ENCODE measurements at places on chromosomes 3 and 15.

GRCh38 chr15:91488452-91488851 lies 365.1 kb upstream of the SLCO3A1 start:
- DNase-seq: no peak

GRCh38 chr3:46717447-46718231 lies at the start of gene PRSS50:
Gene PRSS50, minus strand, starts transcription at chr3:46717869. Its CDS starts 45 bp downstream, at chr3:46717824.
- no peak for DNase-seq

GRCh38 chr3:14511623-14512280 lies 28.4 kb downstream of the GRIP2 start:
- DNase-seq: no peak

- no peak for DNase-seq
Measured at GRCh38 chr3:172321035-172321434, 127.2 kb downstream of the GHSR start.

DNA sequence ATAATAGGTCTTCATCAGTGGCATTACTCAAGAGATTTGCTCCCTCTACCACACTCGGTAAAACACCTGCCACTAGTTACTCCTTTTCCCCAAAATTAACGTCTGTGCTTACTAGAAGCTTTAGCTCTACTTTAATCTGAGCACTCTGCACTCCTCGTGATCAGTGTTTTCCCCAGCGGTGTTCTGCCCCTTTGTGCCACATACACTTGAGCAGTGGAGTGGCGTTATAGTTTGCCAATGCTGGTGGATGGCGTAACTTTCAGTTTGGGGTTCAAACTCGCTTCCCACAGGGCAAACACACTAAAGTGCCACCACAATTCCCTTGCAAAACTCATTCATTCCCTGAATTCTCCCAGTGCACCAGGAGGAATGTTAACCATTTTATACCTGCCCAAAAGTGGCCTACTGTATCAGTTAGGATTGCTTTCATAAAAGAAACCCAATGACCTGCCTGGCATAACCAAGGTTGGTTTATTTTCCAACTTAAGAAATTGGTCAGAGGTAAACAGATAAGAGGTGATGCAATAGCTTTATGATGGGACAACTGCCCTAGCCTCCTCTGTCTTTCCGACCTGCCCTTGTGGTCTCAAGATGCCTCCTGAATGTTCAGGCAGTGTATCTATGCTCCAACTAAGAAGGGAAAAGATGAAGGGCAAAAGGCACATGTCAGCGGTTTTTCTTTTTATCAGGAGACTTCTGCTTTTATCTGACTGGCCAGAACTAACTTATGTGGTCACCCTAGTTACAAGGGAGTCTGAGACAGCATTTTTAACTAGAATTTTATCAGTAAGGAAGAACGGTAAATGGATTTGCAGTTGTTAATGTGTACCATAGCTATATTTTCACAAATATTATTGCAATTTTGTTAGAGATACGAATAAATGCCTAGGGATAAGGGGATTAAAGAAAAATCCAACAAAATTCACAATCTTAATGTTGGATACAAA lies 83.9 kb downstream of the FSIP1 start:
- DNase-seq: no peak

- no peak for DNase-seq
Measured at GRCh38 chr3:137150825-137151224, 193.0 kb downstream of the IL20RB start.

DNA sequence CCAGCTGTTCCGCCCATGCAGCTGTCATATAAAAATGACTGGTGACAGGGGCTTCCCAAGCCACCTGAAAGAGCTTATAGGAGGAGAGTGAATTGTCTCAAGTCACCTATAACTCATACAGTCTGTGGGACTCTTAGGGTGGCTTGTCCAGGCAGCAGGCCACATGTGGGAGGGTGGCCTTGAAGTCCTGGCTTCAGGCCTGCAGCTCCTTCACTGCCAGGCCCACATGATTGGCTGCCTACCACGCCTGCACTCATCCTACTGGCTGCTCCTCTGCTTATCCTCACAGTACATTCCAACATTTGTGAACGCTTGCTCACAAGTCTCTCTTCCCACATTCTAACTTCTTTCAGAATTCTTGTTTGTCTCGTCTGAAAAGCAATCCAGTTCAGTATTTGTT lies 41.1 kb upstream of the TIPARP start:
- no peak for DNase-seq

- DNase-seq: no peak
Measured at GRCh38 chr15:82174471-82175235, 87.9 kb downstream of the EFL1 start.
